ENCODE measurements at places on chromosomes 4 and X. TPM values are rescaled to one million over a fixed set of nuclear protein-coding genes. Genes with fewer than 3 reads are reported as not detected.

Gene FAAH2
- total RNA-seq = 0.06 TPM

Gene FGA
- total RNA-seq = 20.2 TPM

Gene UGT2A1
- total RNA-seq = not detected

Gene NOX1
- total RNA-seq = 0.08 TPM

Gene ARHGAP6
- total RNA-seq = 0.11 TPM

Gene MAGEC3
- total RNA-seq = not detected

Gene C4orf36
- total RNA-seq = 1.3 TPM

Gene DSPP
- total RNA-seq = not detected

Gene TSR2
- total RNA-seq = 53.1 TPM

Gene H2BW2
- total RNA-seq = not detected

Measured in A549 treated with dexamethasone at 1 μM for 4 hours (cell line).